ENCODE measurements at places on chromosomes 6 and 20.

GRCh38 chr6:46207174-46207573 is 36.4 kb upstream of the ENPP5 start:
- no peak for DNase-seq

DNA sequence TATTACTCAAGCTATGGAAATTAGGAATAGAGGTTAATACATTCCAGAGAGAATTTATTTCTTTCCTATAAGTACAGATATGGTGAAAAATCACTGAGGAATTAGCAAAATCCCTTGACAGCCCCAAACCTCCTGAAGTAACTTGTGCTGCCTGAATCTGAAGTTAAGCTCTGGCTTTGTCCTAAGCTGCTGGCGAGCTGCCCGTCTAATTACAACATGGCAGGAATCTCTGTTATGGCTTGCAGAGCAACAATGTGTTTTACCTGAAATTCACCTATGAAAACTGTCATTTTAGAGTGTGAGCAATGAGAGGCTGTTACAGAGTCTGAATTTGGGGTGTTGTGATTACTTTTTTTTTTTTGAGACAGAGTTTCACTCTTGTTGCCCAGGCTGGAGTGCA is 22.5 kb upstream of the IYD start:
- no peak for DNase-seq

DNA sequence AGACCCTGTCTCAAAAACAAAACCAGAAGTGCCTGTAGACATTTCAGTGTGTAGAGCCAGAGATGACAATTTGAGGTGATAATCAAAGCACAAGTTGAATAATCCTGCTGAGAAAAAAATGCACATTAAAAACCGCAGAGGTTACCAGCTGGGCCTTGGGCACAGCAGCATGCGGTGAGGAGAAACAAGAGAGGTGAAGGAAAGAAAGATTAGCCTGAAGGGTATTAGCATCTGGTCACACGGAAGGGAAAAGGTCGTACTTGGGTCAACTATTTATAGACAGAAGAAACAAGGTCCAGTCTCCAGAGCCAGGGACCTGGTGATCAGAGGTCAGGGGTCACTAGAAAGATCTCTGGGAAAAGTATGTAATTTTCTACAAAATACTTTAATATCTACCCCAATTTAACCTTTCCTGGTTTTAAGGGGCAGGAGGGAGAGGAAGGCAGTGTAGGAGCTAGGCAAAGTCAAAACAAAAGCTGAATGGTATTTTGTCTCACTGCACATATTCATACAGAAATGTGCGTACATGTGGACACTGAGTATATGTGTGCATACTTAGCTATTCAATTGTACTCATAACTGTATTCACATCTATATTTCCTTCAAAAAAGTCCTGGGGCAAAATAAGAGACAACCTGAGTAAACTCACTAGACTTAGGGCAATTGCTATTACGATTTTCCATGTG is 10.1 kb downstream of the MAP7 start:
- DNase-seq = no peak

- no peak for DNase-seq
Observed at GRCh38 chr20:3728354-3728753, 4.1 kb upstream of the HSPA12B start.

Measured in activated CD4-positive, CD25-positive, alpha-beta regulatory T cell treated with anti-CD3 and anti-CD28 coated beads, Interleukin-2, amount 50 U/mL, for 16 hours (primary cell).